ENCODE measurements at places on chromosomes 3 and 15.

DNA sequence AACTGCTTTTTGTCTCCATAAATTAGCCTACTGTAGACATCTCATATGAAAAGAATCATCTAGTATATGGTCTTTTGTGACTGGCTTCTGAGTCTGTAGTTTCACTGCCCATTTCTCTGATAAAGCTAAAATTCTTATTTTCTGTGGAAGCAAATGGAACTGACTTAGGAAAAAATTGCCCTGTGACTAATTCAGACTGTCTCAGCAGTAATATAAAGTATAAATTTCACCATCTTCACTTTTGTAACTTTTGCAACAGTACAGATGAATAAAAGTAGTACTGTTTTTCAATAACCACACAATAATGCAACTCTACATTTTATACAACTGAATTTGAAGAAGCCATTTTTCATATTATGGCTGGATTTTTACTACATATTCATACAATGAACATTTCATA is 104.1 kb downstream of the TBC1D5 start:
- no peak for DNase-seq

DNA sequence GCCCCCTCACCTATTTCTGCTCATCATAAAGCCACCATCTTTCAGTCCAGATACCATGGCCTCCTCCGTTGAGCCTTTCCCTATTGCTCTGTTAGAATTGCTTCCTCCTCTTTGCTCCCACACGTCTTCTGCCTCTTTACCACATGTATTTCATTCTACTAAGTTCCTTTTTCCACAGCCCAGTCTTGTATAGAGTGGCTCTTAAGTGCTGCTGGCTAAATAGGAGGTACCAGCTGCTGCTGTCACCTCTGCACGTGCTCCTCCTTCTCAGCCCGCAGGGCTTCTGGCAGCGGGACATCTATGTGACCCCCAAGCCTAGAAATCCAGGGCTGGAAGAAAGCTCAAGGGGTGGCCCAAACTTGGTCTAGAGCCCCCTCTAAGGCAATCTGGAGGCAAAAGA is 38.8 kb upstream of the PLXND1 start:
- no peak for DNase-seq

DNA sequence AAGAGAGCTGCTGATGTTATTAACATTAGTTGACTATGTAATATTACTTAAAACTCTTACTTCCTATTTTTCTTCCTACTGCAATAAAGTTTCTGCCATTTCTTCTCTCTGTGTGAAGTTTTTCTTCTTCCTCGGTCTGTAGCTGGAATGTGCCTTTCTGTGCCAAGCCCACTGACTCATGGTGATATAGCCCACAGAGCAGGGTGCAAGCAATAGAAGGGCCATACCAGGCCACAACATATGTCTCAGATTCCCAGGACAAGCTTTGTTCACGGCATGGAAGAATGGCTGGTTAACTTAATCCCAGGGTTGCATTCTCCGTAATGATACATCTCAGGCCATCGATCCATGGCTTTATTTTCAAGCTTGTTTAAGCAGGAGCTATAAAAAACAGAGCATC is 815.3 kb downstream of the TUSC7 start:
- no peak for DNase-seq

DNA sequence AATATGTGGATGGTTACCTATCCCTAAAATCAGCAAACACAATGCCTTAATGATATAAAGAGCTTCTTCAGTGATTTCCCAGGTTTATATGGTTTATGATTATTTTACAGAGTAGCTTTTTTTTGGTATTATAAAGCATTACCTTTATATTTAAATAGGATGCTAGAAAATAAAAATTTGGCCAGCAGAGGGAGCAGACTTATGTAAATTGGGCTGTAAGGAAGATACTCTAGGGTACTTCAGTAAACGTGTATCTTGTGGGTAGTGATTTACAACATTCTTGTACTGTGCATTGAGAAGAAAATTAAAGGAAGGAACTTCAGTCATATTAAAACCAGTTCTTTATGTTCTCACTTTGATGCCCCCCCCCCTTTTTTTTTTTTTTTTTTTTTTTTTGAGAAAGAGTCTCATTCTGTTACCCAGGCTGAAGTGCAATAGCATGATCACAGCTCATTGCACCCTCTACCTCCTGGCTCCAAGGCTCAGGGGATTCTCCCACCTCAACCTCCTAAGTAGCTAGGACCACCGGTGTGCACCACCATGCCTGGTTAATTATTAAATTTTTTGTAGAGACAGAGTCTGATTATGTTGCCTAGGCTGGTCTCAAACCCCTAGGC is 167.9 kb downstream of the BBX start:
- no peak for DNase-seq

DNA sequence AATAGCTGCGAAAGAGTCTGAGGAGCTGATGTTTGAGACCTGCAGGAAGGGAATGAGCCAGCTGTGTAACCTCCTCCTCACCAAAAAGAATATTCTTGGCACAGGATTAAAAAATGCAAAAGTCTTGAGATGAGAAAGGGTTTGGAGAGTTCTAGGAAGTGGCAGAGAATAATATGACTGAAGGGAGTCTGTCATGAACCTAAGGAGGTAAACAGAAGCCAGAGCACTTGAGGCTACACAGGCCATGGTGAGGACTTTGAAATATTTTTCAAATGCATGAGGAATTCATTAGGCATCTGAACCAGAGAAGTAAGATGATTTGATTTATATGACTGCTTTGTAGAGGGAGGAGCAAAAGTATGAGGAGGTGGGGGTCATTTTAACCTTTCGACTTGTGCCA is 347.8 kb downstream of the EPHA3 start:
- no peak for DNase-seq
